HCEC 1CT (cell line): ENCODE measurements at places on chromosomes 13 and 19.

DNA sequence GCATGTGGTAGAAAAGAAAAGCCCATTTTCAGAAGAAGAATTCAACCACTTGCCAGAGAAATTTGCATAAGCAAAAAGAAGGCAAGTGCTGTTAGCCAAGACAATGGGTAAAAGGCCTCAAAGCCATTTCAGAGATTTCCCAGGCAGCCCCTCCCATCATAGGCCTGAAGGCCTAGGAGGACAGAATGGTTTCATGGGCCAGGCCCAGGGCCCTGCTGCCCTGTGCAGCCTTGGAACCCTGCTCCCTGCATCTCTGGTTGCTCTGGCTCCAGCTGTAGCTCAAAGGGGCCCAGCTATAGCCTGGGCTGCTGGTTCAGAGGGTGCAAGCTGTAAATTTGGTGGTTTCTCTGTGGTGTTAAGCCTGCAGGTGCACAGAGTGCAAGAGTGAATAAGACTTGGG lies 212.8 kb downstream of the EFNB2 start:
- DNase-seq = no peak

GRCh38 chr19:40104754-40105153 lies 14.0 kb upstream of the ZNF780A start:
- DNase-seq = no peak

DNA sequence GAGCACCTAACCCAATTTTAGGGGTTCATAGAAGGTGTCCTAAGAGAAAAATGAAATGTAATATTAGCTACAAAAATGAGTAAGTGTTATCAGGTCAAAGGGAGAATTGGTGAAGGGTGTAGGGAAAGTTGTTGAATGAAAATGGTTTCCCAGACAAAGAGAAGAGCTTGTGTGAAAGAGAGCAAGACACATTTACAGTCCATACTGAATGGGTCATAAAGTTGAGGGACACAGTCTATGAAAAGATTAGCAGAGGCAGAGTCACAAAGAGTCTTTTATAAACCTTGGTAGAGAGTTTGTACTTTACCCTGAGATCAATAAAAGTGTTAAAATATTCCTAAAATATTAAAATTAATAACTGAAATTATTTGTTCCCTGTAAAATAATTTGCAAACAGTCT lies 759.4 kb downstream of the DIAPH3 start:
- no peak for DNase-seq

DNA sequence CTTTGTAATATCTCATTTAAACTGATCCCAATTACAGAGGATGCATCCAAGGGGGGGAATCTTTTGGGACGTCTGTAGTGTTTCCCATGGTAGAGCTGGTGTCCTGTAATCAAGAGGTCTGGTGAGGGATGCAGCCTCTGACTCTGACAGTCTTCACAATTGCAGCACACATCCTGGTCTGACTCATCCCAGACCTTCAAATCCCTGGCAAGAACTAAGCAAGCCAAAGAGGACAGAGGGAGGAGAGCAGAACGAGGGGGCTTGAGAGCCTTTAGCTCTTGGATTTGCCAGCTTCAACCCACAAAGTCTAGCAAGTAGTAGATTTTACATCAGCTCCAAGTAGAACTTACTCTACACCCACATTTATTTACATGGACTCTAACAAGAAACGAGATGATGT lies 17.3 kb upstream of the FCGBP start:
- DNase-seq = peak; percentile 33

GRCh38 chr19:4149518-4150288 lies 3.7 kb upstream of the CREB3L3 start:
- DNase-seq = no peak

DNA sequence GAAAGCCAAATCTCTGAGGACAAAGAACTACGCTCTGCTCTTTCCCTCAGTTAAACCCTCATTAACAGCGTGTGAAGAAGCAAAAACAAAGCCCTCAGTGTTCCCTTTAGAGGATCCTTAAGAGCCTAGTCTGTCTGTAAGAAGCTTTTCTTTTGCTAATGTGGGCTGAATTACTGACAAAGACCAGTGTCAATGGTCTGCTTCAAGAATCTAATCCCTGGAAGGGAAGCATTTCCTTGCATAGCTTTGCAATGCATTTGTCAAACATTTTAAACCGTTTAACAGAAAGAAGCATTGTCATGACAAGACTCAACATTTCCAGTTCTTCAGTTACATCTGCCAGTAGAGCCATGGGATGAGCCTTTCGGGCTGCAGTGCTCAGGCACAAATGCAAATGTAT lies 64.9 kb downstream of the EDNRB start:
- DNase-seq = no peak

DNA sequence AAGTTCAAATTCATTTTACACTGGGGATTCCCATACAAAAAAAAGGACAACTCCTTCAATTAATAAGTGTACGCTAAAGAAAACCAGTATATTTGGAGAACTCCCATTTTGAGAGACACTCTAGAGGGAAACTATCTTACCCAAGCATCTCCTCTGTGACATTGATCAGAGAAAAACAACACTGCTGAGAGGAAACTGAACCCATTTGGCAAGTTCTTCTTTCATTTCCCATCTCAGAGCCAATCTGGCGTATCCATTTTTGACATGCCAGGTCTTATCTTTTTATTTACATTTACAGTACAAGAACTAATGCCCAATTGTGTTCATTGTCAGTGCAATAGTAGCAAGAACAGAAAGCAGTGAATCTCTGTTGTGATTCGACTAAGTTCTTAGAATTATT lies 30.1 kb downstream of the LIG4 start:
- no peak for DNase-seq

- DNase-seq = peak; percentile 39
These were observed 9.9 kb downstream of the ZNF665 start for GRCh38 chr19:53183146-53183764.

DNA sequence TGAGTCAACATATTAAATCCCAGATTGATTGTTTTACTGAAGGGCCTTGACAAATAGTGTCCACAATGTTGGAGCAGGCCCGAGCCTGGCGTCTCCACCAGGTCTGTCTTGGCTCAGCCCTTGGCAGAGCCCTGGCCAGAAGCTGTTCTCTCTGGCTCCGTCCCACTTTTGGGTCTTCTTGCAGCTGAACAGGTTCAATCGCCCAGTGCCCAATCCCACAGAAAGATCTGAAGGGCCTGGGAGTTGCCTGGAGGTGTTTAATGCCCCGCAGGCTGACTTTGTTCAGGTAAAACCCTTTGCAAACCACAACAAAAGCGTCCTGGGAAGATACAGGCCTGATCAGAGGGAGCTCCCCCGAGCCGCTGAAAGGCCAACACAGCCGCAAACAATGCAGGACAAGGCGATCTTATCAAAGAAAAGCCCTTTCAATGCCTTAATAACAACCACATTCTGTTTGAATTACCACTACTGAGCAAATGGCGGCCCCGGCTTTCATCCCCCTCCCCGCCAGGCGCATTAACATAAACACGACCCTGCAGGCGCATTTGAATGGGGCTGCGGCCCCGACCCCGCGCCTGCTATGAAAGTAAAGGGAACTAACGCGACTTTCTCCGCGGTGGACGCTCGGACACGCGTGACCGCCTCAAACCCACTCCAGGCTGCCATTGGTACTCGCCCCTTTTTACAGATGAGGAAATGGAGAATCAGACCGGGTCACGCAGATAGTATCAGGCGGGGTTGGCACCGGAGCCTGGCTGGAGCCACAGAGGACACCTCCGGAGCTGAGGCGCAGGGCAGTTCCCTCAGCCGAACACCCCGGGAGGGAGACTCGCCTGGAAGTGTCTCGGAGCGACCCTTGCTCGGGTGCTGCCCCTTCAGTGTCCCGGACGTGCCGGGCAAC lies 3.1 kb downstream of the CDX2 start:
- DNase-seq = no peak

GRCh38 chr19:32195706-32196610 lies 149.5 kb upstream of the ZNF507 start:
- no peak for DNase-seq

DNA sequence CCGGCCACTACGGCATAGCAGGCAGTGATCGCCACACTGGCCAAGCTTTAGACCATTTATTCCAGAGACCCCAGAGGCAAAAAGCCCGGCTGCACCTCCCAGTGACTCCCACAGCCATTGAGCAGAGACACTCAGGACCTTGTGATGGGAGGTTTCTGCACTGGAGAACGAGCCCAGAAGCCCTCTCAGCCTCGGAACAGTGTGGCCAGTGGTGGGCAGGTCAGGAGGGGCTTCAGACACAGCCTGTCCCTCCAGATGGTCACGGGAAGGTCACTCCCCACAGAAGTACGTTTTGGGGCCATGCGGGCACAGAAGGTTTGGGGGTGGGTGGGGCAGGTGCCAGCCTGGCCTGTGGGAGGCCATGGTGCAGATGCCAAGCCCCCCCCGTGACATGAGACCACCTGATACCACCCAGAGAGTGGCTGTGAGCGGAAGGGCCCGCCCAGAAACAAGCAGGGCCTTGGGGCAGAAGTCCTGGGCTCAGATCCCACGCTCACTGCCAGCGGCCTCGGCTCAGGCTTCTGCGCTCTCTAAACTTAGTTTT lies 599 bp upstream of the F10 start:
- DNase-seq = no peak

DNA sequence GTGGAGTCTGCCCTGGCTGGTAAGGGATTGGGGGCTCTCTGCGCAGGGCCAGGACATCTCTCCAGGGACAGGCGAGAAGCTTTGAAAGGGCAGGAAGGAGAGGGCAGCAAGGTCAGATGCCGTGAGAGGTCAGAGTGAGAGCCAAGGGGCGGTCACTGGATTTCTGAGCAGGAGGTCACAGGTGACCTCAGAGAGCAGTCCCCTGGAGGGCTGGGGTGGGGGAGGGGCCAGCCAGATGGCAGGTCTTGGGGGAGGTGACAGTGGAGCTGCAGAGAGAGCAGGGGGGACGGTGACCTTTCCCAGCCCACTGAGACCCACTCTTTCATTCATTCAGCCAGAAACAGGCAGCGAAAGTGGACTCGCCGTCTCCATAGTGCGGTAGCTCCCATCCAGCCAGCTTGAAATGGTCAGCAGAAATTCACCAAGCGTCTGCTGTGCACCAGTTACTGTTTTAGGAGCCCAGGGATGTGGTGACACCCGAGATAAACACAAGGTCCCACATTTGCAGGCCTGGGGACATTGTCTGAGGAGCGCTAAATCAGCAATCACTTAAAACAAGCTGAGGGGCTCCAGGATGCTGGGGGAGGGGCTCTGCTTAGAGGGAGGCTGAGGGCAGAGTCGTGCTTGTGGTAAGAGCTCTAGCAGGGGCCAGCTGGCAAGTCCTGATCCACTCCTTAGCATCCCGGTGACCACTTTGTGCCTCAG lies 10.2 kb downstream of the CARM1 start:
- DNase-seq = no peak

- DNase-seq = no peak
These were observed 190.0 kb downstream of the HS6ST3 start for GRCh38 chr13:96279904-96280303.

- no peak for DNase-seq
These were observed 24.1 kb downstream of the SHANK1 start for GRCh38 chr19:50695251-50696093.

GRCh38 chr13:51258612-51259548 lies 36.7 kb downstream of the FAM124A start:
- no peak for DNase-seq

DNA sequence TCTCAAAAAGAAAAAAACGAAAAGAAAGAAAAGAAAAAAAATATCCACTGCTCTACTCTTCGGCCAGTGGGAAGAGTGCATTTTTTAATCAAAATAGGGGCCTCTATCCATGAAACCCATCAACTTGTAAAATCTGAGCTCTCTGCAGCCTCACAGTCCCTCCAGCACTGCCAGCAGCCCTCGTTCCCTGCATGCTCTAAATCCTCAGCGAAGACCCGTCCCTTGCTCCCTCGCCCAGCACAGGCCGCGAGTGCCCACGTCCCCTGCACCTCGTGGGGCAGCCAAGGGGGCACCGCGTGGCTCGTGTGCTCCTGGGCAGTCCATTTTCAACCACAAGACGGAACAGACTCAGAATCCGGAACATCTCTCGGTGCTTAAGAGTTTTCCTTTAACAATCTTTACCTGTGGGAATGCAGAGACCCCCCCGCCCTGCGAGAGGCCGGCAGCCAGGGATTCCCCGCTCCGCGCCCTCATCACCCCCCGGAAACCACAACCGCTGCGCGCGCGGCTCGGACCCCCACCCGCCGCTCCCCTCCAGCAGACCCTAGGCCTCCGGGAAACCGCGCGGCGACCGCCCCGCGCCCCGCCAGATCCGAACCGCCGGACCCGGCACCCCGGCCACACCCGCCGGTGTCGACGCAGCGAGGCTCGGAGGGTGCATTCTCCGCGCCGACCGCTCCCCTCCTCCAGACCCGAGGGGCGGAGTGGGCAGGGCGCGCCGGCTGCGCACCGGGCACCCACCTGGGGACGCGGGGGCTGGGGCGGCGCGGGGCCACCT lies 638 bp downstream of the ANKRD27 start:
- no peak for DNase-seq

DNA sequence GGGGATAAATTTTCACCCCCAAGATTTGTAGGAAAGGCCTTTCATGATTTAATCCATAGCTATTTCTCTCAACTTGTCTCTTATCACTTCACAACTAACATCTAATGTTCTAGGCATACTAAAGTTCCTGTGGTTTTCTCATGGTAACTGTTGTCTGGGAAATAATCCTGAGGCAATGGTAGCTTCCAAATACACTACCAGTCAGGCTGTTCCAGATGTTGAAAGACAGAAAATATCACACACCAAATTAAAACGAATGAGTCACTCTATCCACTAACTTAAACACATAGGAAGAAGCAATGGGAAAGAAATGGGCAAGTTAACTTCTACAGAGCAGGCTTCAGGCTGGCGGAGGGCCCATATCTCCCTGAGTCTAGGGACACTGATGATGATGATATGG lies 77.7 kb upstream of the MYO16 start:
- DNase-seq = no peak
